Dermis microvascular lymphatic vessel endothelial cell (primary cell): ENCODE measurements at places on chromosomes 1 and 21. TPM values are rescaled to one million over a fixed set of nuclear protein-coding genes. Genes with fewer than 3 reads are reported as not detected.

Gene KCNK2
- total RNA-seq = under 0.01 and 0.26 TPM in 2 replicates

GRCh38 chr1:30010506-30011106, 712.8 kb downstream of the MATN1 start:
- no peak for DNase-seq

DNA sequence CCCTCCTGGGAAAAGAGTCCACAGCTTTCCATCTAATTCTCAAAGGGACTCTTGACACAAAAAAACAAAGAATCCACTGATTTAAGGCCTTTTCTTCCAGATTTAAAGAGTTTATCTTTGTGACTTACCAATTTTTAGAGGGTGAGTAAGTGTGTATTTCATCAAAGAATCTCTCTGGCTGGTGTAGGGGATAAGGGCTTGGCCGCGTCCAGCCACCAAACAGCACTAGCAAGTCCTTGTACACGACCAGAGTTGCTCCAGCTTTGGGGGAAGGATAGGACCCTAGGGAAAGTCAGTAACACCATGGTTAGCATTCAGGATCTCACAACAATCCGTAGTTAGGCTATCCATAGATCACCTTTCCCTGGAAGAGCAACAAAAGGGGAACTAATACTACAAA, 19.5 kb upstream of the CPLANE2 start:
- DNase-seq = no peak

DNA sequence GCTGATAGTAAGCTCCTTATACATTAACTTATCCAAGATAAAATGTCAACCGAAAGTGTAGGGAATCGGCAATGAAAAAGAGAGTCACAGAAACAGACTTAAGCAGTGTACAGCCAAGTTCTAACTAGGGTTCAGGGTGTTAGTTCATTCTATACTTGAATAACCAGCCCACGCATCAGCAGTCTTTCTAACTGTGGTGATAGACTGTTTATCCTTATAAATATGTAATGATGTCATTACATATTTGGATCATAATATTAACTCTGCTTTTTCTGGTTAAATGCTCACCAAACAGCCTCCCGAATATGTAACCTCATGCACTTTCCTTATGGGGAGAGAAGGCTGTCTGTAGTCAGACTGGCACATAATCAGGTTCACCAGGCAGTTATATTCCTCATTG, 11.0 kb downstream of the HMCN1 start:
- DNase-seq = no peak

GRCh38 chr1:108670131-108670773, 9.4 kb upstream of the HENMT1 start:
- no peak for DNase-seq

GRCh38 chr1:179046808-179047635, 21.3 kb downstream of the FAM20B start:
- no peak for DNase-seq

Gene OR2L3
- total RNA-seq = not detected in 2 replicates

GRCh38 chr1:204384636-204385352, 25.1 kb upstream of the PLEKHA6 start:
- no peak for DNase-seq

Gene VWA5B1
- total RNA-seq = not detected in 2 replicates

GRCh38 chr1:91804546-91805023, 81.4 kb downstream of the TGFBR3 start:
- DNase-seq = no peak
